NCI-H748 treated with DMSO at 0.1 percent for 48 hours (cell line): ENCODE measurements at places on chromosomes 1 and 21.

DNA sequence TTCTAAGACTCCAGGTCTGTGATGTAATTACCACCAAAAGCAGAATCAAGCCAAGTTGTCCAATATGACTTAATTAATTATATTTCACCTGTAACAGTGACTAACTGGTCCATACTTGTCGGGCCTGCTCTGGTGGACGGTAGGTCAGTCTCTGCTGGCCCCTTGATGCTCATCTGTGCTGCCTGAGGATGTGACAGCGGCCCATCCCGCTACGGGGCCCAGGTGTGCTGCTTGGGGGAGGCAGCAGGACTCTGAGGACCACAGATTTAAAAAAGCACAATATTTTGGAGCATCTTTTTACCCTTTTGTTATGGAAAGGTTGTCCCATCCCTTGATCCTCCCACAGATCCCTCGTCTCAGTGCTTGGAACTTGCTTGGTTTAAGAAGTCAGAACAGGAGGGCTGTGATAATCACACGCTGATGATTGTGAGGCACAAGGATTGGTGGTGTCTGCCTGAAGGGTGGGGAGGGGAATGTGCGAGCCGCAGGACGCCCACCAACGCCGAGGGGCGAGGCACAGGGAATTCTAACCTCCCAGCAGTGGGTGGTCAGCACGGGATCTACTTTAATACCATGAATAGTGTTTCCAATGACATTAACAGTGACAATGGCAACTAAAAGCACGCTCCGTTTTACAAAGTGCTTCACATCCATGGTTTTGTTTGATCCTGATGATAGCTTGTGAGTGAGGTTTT is 27.8 kb upstream of the UMODL1 start:
- DNase-seq: no peak

GRCh38 chr1:214420833-214421232 is 130.6 kb downstream of the PTPN14 start:
- DNase-seq: no peak

- no peak for DNase-seq
Measured at GRCh38 chr1:158819461-158820443, 11.4 kb upstream of the MNDA start.

DNA sequence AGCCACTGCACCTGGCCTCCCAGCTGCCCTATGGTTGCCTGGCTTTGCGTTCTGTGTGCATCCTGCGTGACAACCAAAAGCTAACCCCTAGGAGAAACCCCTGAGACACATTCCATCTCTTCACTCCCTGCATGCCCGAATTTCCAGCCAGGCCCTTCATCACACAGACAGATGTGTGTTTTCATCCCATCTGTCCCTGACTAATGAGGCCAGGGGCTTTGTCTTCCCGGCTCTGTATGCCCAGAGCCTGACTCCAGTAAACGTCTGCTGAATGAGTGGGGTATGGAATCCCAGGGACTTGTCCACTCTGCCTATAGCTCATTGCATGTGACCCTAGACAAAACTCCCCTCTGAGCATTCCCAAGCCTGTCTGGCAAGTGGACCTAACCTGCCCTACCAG is 9.6 kb downstream of the ESPN start:
- no peak for DNase-seq

GRCh38 chr1:47351305-47351704 is 17.7 kb downstream of the CMPK1 start:
- DNase-seq: no peak

GRCh38 chr21:25670726-25671125 is 31.7 kb downstream of the JAM2 start:
- DNase-seq: no peak

DNA sequence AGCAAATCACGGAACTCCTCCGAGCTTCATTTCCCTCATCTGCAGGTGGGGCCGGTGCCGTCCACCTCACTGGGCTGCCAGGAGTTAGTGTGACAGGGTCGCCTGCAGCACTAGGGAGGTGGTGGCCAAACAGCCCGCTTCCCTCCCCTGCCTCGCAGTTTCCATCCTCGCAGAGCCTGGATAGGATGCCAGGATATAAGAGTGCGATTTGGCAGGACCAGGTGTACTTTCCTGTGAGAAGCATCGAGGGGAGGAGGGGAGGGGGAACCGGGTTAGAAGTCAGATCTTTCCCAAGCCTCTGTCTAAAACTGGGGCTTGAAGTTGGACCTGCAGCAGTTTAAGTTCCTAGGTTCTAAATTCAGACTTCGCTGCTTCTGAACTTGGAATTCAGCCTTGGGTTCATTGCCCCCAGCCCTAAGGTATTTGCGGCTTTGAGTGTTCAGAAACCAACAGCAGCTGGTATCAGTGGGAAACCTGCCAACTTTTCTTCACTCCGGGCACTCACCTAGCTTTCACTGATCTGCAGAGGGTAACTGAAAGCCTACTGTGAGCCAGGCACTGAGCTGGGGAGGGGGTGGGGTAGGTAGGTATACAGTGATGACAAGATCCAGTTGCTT is 1.7 kb upstream of the JUN start:
- DNase-seq: peak; percentile 64

GRCh38 chr1:246506367-246506673 is 759 bp downstream of the SMYD3 start:
- no peak for DNase-seq

GRCh38 chr1:44784094-44785028 is 3.6 kb downstream of the BEST4 start:
- DNase-seq: no peak

DNA sequence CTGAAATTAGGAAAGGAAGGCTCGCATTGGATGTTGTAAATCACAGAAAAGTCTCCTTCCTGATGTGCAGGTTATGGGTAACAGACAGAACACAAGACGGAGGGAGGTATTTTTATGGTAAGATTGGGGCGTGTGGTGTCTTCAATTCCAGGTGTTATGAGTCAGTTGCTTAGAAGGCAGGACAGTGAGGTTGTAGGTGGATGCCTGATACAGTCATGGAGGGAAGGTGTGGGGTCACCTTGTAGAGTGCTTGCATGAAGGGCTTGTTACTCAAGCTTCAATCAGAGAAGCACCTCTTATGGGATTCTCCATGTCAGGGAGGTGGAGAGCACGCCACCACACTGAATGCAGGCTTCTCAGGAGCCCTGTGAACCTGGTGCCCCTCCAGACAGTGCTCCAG is 63.1 kb downstream of the C1orf21 start:
- no peak for DNase-seq

- no peak for DNase-seq
Measured at GRCh38 chr21:42581993-42582786, 68.5 kb downstream of the SLC37A1 start.

GRCh38 chr1:170917373-170917772 is 18.0 kb upstream of the MROH9 start:
- no peak for DNase-seq

GRCh38 chr1:90127288-90127953 is 132.5 kb downstream of the ZNF326 start:
- DNase-seq: no peak

DNA sequence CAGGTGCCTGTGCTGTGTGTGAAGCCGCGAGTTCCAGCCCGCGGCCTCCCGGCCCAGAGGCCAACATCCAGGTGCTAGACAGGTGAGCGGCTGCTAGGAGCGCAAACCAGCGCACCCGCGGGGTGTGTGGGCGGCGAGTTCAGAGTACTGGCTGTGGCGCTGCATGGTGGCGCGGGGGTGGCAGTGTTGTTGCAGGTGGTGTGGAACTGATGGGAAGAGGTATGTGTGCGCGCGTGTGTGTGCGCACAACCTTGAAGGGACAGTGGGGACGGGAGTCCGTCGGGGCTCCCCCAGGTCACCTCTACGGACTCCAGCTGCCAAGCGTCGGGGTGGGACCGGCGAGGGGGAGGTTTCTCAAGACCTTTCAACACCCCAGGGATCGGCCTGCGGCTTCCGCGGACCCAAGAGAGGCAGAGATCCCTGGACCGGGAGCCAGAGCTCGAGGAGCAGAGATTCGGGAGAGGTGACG is 433 bp upstream of the DMBX1 start:
- no peak for DNase-seq

- DNase-seq: no peak
Measured at GRCh38 chr1:23590058-23590783, 30.9 kb upstream of the ID3 start.

GRCh38 chr1:177561436-177561835 is 390.7 kb downstream of the BRINP2 start:
- no peak for DNase-seq

- DNase-seq: no peak
Measured at GRCh38 chr1:235151033-235151432, 10.0 kb downstream of the RBM34 start.

DNA sequence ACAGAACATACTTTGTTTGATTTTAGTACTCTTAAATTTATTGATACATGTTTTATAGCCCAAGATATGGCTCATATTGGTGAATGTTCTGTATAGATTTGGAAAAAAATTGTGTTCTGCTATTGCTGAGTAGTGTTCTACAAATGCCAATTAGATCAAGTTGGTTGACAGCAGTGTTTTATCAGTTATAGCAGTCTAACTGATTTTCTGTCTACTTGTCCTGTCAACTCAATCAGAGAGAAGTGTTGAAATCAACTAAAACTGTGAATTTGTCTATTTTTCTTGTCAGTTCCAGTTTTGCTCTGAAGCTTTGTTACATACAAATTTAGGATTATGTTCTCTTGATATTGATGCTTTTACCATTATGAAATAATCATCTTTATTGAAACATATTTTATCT is 14.7 kb upstream of the MT1HL1 start:
- DNase-seq: no peak

GRCh38 chr1:31397360-31398095 is 15.5 kb upstream of the SERINC2 start:
- no peak for DNase-seq

- no peak for DNase-seq
Measured at GRCh38 chr1:245599371-245600174, 444.8 kb downstream of the KIF26B start.

DNA sequence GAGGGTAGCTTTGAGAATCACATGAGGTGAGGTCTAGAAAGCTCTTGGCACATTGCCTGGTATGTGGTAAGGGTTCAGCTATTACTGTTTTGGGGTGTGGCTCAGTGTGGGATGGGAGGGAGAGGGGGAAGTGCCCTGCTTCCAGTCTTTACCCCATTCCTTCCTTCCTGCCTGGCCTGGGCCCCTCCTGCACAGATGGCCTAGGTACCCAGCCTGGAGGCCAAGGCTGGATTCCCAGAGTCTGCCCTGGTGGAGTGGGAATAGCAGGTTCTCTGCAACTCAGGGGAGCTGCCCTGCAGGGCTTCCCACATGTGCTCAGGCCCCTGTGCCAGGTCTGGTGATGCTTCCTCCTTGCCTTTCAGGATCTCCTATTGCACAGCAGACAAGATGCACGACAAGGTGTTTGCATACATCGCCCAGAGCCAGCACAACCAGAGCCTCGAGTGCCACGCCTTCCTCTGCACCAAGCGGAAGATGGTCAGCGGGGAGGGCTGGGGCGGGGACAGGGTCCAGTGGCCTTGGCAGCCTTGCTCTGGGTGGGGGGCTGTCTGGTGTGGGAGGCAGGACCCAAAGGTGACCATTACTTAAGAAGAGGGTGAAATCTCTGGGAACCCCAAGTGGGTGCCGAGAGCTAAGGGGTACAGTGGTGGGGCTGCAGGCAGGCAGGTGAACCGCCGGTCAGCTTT is 13.5 kb downstream of the LDLRAP1 start:
- DNase-seq: no peak

- no peak for DNase-seq
Measured at GRCh38 chr1:180061019-180061418, 93.7 kb upstream of the QSOX1 start.

- DNase-seq: no peak
Measured at GRCh38 chr1:47918257-47918867, 78.8 kb downstream of the TRABD2B start.

DNA sequence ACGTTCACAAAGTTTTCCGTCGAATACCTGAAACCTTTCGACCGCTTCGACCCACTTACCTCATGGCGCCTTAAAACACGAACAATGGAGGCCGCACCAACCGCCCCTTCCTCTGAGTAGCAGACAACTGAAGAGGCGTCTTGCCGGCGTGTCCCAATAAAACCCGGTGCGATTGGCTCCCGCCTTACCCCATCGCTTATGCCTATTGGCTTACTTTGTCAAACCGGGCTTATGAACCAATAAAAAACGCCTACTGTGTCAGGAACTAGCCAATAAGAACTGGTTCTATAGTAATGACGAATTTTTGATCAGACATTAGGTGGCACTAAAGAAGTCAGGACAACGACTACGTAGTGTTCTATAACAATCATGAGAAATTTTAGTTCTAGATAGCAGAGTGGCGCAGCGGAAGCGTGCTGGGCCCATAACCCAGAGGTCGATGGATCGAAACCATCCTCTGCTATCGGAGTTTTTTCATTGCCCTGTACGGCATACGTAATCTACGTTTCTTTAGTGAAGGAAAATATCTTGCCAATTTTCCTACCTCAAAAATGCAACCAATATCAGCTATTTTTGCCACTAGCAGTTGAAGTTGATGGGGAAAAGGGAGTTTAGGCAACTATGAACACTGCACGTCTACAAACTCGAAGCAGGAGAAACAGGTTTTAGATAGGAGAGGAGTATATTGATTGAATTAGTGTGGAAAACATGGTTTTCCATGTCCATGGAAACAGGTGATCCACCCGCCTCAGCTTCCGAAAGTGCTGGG is at the start of gene ILF2:
Gene ILF2 (minus strand): TSS at position 135 of the 769 bp plus-strand sequence. CDS start 71 bp downstream, at position 64.
- peak; percentile 98 for DNase-seq

- DNase-seq: no peak
Measured at GRCh38 chr1:162400790-162401355, 11.1 kb downstream of the SH2D1B start.

DNA sequence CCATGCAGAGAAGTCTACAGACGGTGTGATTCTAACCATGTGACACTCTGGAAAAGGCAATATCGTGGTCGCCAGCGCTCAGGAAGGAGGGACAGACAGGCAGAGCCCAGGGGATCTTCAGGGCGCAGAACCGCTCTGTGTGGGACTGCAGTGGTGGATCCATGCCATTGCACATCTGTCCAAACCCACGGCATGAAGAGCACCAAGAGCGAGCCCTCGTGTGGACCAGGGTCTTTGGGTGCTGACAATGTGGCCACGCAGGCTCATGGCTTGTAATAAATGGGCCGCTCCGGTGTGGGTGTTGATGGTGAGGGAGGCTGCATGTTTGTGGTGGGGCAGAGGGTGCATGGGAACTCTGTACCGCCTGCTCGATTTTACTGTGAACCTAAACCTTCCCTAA is 25.3 kb upstream of the POFUT2 start:
- DNase-seq: no peak

DNA sequence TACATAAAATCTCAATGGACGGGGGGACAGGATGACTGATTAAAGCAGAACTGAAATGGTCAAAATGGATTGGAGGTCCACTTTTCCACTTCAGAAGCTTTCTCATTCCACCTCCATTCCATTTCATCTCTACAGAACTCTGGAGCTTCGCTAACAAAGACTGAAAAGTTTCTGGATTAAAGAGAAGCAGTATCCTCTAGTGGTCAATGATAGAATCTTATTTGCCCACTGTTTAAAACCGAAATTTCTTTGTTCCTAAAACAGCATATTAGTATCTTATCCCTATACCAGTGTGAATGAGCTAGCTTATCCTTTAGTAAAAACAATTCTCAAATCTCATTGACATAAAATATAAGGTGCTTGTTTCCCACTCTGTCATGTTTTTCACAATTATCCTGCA is 890.6 kb downstream of the KCNT2 start:
- no peak for DNase-seq

- no peak for DNase-seq
Measured at GRCh38 chr1:168092566-168093355, 44.0 kb downstream of the GPR161 start.

GRCh38 chr21:28464095-28464494 is 528.6 kb downstream of the LTN1 start:
- no peak for DNase-seq
